ENCODE measurements at places on chromosomes 1 and 21.

DNA sequence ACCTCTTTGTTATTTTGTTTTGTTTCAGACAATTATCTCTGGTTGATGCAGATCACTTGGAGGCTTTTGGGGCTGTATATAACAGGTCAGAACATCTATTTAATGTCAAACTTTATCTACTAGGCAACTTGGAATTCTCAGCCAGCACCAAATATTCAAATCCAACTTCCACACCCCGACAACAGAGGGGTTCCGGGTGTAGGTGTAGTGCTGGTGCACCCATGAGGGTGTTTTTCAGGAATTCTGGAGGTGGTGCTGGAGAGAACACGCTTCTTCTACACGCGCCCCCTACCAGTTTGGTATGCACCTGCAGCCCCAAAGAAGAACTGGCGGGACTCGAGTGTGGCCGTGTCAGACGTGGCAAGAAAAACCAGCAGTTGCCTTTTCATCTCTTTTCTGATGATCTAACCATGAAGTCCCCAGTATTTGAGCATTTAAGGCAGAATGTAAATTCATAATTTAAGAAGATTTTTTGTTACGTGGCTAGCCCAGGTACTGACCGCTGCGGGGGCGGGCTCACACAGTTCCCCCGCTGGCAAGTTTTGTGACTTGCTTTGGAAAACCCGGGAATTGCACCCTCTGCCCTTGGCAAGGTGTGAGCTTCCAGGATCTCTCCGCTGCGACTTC is 462 bp upstream of the TLCD4 start:
- peak; percentile 14 for DNase-seq

GRCh38 chr1:230141021-230141648 is 74.1 kb downstream of the GALNT2 start:
- peak; percentile 59 for DNase-seq

DNA sequence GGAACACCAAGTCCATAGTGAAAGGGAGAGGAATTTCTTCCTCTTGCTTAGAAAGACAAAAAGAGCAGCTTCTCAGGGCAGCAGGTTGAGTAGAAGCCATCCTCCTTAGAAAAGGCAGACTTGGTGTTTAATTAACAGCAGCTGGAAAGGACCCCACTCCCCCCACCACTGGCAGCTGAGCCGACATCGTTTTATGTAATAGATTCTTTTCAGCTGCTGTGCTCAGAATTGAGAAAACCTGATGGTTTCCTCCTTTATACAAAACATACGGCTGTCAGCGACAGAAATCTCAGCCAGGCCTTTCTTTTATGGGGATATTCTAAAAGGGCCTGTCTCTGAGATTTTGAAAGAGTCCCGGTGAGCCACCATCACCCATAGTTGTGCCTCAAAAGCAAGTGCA is 49.9 kb downstream of the MAN1C1 start:
- DNase-seq, result no peak

- DNase-seq, result no peak
Measured at GRCh38 chr1:167502719-167503462, 15.4 kb downstream of the CD247 start.

DNA sequence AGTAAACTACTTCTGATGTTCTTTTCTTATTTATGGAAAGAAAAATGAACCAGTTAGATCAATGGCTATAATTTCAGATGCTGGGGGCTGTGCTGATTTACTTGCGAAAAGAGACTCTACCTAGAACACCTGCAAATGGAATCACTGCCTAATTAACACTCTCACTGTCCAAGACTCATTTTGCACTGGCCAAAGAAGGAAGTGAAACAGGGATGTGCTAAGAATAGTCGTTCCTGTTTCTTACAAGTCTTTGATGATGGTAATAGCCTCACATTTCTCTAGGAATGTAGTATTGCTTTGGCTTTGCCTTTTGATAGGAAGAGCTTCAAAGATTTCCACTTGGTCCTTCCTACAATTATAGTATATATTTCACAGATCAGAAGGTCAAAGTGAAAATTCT is 12.7 kb upstream of the TSNAX start:
- DNase-seq, result no peak

DNA sequence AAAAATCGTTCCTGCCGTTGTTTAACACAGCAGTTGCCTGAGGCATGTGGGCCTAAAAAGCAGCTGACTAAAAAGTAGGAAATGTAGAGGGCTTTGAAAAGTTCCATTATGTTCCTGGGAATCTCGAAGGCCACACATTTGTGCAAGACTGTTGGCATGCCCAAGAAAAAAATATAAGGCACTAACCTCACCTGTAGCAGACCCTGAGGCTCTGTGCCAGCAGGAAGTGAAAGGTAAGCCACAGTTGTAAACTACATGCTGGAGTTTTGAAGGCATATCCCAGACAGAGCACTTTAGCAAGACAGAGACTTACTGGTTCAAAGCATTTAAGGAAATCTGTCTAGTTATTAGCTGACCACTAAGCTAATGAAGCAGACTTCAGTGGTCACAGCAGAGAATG is 52.7 kb downstream of the TRMT1L start:
- no peak for DNase-seq

GRCh38 chr1:116909512-116910378 is at the start of gene PTGFRN:
Gene PTGFRN (plus strand): TSS chr1:116909916. CDS start chr1:116910204, 288 bp downstream.
- DNase-seq, result peak; percentile 11

DNA sequence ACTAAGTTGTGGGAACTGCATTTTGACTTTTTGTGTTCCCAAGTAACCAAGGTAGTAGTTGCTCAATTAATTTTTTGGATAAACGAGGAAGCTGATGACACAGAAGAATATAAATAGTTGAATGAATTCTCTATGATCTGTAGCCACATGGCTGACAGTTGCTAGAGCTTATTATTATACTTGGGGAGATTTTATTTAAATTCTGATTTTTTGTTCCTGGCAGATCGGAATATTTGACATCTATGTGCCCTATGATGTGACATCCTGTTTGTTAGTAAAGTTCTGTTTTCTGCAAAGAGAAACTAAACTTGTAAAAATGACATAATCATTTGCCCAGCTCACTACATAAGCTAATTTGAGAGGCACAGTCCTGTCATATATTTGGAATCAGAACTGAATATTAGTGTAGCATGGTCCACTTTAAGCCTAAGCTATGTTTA is 9.7 kb upstream of the LYST start:
- no peak for DNase-seq

DNA sequence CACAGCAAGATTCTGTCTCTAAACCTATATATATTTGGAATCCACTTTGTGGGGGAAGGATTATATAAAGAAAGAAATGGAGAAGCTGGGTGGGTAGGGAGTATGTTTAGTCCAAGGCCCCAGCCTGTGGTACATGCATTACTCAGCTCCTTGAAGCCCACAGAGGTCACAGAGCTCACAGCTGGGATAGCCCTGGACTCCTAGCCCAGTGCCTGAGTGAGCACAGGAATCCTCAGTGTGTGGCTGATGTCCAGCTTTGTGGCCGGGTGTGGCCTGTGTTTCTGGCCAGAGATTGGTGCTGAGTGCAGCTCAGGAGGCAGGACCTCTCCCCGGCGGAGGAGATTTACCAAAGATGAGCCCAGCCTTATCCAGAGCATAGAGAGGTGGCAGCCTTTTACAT is 7.6 kb downstream of the CAPN9 start:
- peak; percentile 80 for DNase-seq

GRCh38 chr1:229107304-229107815 is 163.6 kb upstream of the RAB4A start:
- DNase-seq, result no peak

DNA sequence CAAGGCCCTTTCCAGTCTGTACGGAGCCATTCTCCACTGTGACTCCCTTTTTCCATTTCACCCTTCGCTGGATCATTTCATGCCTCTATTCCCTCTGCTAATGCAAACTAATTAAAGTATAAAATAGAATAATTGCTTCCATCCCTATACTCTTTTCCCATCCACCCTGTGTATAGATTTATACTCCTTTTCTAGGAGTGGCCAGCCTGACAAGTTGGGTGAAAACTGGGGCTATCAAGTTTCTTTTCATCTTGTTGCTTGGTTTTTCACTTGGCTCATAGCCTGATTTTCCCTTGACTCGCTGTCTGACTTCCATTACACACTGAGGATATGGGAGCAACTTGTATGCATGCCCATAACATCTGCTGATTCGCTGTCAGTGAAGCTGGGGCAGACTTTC is 107.0 kb downstream of the PLXNA2 start:
- DNase-seq, result no peak

GRCh38 chr1:230414102-230414501 is 12.0 kb downstream of the PGBD5 start:
- no peak for DNase-seq

DNA sequence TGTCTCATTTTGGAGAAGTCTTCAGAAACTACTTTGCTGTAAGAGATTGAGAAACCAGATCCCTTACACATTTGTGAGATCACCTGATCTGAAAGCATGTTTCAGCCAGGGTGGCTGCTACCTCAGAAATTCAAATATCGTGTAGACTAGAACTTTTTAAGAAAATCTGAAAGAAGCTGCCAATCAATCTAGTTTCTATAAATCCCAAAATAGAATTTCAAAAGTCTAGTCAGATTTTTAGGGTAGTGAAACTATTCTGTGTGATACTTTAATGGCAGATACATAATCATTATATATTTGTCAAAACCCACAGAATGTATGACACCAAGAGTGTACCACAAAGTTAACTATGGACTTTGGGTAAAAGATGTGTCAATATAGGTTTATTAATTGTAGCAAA is 79.9 kb upstream of the PLPPR5 start:
- DNase-seq, result no peak

DNA sequence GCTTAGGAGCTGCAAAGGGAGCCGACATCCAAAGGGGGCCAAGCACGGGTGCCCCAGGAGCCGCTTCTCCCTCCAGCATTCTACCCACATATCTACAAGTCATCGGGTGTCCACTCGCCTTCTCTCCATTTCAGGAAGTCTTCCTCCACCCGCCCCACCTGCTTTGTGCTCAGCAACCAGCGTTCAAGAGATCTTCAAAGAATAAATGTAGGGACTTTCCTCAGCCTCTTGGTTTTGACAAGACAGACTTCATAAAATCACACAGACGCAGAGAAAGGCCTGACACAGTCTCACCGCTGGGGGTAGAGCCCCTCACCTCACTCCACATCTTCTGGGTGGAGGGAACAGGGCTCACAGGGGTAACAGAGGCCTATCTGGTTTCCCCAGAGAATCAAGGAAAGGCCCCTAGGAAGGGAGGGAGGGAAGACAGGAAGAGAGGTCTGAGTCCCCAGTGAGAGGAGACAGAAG is 49.5 kb downstream of the SSBP3 start:
- DNase-seq, result no peak

- DNase-seq, result no peak
Measured at GRCh38 chr1:81912383-81912782, 111.6 kb downstream of the ADGRL2 start.

Data from hepatic stellate cell (primary cell).